Hematopoietic multipotent progenitor cell treated with erythropoietin and hydrocortisone succinate and interleukin-3 and kit ligand, for 6 days (in vitro differentiated cells): ENCODE measurements at places on chromosomes 16 and 17.

GRCh38 chr16:19424478-19424877 lies 6.8 kb downstream of the TMC5 start:
- no peak for DNase-seq

- peak; percentile 55 for DNase-seq
Measured at GRCh38 chr17:31509805-31510177, 118.3 kb downstream of the RAB11FIP4 start.

DNA sequence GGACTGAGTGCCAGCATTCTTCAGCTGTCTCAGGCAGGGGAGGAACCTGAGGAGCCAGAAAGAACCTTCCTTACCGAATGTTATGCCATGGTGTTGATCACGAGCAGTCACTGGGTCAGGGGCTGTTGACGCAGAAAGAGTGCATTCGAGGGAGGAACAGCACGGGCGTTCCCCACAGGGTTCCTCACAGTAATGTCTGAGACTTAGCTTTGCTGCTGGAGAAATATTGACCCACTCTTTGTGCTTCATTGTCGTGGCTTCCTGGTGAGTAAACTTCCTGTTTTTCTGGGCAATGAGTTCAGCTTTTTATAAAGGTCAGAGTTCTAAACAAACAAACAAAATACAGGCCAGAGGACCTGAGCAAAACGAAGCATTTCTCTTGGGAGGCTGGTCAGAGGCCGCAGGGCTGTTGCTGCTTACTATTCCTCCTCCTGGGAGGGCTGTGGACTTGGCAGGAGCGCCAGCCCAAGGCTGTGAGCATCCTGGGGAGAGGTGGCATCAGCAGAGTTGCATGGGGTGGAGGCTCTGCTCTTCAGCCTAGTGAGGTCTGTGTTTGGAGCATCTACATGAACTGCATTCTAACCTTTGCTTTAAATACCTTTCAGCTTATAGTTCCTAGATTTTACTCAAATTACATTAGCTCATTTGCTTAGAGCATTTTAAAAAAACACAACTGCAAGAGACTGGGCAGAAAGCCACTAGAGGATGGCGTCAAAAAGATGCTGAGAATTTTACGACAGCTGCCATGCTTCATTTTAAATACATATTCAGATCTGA lies 143.1 kb upstream of the CACNG5 start:
- no peak for DNase-seq

GRCh38 chr17:71757156-71757555 lies 363.7 kb upstream of the SOX9 start:
- no peak for DNase-seq

DNA sequence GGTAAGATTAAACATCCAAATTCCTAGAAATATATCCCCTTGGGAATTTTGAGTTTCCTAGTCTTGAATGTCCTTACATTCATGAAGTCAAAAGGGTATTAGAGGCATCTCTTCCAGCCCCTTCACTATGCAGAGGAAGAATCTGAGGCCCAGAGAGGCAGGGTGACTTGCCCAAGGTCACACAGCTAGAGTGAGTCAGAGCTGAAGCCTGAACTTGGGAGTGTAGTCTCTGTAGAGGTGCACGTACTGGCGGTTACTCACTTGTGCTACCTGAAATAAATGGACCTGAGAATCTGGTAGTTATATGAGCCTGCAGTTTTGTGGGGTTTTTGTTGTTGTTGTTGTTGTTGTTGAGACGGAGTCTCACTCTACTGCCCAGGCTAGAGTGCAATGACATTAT lies 164.0 kb downstream of the XYLT1 start:
- DNase-seq, result no peak

- peak; percentile 79 for DNase-seq
Measured at GRCh38 chr17:489758-490329, 137.2 kb upstream of the RPH3AL start.

DNA sequence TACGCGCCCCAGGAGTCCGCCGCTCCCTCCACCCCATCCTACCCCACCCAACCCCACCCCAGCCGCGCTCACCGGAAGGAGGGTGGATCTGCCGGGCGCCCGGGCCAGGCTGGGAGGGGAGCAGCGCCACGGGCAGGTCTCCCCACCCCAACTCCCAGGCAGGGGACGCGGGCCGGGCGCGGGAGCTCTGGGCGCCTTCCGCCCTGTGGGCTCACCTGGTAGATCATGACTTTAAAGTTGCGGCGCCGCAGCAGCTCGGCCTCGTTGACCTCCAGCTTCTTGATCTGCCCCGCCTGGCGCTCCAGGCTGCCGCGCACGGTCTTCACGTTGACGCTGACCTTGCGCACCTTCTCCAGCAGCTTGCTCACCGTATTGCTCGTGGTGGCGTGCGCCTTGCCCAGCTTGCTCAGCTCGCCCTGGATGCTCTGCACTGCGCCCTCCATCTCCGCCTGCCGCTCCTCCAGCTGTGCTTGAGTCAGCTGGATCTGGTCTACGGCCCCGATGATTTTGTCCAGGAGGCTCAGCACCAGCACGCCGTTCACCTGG lies 571 bp downstream of the CAVIN1 start:
- peak; percentile 51 for DNase-seq

GRCh38 chr16:440627-441026 lies 15.2 kb downstream of the RAB11FIP3 start:
- DNase-seq, result no peak

DNA sequence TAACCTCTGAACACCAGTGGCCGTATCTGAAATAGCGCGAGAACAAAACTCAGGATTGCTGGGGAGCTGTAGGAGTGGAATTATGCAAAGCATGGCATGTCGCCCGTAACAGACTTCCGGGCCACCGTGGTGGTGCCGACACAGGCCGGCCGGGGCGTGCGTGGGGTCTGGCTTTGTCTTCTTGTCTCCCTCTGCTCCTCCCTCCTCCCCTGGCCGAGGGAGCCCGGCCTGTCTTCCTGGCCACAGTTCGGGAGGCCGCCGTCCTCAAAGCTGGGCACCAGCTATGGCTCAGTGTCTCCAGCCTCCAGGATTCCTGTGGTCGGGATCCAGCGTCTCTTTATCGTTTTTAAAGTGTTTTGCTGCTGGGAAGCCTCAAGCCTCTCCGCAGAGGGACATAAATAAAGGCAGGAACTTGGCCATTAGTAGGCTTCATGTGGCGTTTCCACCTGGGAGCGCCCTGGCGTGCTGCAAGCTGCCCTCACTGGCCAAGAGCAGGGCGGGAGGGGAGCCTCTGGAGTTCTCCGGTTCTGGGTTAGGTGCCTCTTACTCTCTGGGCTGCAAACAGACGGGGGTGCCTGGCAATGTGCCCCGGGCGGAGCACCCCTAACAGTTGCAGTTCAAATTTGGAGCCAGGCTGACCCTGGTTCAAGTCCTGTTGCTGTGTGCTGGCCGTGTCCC lies 22.0 kb upstream of the NPTX1 start:
- no peak for DNase-seq

DNA sequence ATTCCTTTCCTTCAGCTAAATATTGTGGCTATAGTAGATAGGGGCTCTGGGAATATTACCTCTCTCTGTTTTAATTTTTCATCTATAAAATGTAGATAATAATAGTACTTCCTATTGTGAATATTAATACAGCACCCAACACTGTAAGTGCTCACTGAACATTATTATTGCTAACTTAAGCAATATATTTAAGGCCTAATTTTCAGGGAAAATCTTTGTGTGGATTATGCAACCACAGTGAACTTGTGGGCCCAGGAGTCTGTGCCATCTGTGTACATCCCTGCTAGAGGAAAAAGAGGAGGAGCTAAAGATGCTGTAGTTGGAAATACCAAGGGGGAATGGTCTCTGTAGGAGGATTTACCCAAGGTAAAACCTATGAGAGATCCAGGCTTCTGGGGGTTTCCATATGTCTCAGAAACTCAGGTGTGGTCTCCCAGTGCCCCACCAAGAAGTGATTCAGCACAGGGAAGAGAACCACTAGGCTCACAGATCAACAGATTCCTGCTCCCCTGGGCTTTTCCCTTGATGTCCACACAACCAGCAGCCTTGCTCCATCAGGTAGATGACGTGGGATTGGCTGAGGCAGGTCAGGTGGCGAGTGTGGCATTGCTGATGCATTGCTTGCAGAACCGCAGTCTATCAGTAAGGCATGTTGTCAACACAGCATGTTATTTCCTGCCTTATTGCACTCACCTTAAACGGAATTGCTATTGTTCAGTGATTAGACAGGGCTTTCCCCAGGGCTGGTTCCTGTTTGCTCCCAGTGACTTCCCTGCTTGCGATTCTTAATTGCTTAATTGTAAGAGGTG lies 1.6 kb upstream of the N4BP1 start:
- DNase-seq, result peak; percentile 40

GRCh38 chr17:68238871-68239253 lies 9.0 kb upstream of the AMZ2 start:
- DNase-seq, result no peak

DNA sequence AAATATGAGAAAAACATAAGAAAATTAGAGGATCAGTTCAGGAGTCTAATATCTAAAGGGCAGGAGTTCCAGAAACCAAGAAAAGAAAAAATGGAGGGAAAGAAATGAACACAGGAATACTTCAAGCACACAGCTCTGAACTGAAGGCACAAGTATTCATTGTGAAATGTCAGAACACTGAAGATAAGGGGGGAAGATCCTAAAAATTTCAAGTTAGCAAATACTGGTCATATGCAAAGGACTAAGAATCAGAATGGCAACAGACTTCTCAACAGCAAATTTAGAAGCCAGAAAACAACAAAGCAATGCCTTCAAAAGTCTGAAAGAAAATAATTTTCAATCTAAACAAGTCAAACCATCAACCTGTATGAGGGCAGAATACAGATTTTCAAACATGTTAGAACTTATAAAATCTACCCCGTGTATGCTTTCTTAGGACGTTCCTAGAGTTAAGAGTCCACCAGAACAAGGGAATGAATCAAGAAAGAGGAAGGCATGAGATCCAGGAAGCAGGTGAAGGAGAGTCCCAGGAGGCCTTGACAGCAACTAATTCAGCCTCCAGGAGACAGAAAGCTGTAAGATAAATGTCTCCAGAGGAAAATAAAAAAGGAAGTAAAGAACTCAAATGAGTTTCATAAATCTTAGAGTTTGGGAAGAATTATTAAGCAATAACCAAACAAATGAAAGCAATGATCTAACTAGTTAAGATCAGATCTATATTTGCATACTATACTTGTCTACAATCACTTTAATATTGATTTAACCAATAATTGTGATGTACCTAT lies 2.8 kb downstream of the BRD7 start:
- DNase-seq, result peak; percentile 20

- DNase-seq, result no peak
Measured at GRCh38 chr17:45110676-45111611, 21.4 kb downstream of the PLCD3 start.

GRCh38 chr16:12586701-12587100 lies 217.0 kb downstream of the CPPED1 start:
- DNase-seq, result no peak

DNA sequence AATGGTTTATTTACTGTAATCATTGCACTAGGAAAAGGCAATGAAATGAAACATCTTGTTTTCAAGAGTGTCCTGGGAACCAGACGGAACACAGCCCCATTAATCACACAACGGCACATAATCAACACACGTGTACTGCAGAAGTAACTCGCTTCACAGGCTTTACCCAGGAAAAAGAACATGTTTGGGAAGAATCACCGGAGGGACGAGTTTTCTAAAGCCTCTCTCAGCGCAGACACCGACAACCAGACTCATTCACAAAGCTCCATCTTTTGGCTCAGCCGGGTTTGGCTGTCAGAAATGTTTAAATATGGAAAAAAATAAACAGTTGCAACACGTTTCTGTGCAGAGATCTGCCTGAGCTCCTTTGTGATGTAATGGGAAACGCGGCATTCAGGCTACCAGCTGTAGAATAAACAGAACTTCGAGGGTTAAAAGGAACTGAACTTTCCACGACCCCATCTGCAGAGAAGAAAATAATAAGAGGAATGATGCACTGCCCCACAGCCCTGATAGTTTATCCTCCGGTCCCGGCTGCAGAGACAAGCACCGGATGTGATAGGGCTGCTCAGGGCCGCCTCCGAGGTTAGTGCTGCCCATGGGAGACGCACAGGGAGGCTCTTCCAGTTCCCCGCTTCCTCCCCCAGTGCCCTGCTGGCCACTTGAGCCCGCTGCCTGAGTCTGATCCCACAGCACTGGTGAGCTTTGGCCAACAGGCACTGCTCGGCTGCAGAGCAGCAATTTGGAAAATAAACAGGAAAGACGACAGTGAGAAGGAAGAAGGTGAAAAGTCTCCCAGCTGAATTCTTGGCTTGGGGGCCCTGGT lies 119.8 kb downstream of the HIC1 start:
- DNase-seq, result no peak

GRCh38 chr17:81735264-81736102 lies 23.4 kb downstream of the SLC25A10 start:
- DNase-seq, result peak; percentile 97

- DNase-seq, result no peak
Measured at GRCh38 chr17:75874323-75875181, 3.8 kb downstream of the TRIM47 start.

- DNase-seq, result peak; percentile 31
Measured at GRCh38 chr16:48409839-48410632, 24.8 kb upstream of the SIAH1 start.

DNA sequence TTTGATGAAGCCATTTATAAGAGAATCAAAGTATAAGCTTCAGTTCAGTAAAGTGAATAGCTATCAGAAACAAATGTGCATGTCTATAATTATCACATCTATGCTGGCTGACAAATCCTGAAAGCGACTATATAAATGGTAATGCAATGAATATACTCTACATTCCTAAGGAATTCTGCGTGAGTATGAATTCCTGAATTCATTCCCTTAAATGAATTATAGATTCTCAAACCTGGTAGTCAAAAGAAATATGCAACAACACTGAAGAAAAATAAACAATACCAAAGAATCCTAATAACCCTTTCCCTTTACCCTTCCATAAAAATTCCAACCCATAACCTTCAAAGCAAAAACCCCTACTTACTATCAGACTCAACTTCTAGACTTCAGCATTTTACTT lies 416.6 kb upstream of the PMFBP1 start:
- DNase-seq, result no peak

- DNase-seq, result peak; percentile 65
Measured at GRCh38 chr17:81741594-81742452, 29.7 kb downstream of the SLC25A10 start.

DNA sequence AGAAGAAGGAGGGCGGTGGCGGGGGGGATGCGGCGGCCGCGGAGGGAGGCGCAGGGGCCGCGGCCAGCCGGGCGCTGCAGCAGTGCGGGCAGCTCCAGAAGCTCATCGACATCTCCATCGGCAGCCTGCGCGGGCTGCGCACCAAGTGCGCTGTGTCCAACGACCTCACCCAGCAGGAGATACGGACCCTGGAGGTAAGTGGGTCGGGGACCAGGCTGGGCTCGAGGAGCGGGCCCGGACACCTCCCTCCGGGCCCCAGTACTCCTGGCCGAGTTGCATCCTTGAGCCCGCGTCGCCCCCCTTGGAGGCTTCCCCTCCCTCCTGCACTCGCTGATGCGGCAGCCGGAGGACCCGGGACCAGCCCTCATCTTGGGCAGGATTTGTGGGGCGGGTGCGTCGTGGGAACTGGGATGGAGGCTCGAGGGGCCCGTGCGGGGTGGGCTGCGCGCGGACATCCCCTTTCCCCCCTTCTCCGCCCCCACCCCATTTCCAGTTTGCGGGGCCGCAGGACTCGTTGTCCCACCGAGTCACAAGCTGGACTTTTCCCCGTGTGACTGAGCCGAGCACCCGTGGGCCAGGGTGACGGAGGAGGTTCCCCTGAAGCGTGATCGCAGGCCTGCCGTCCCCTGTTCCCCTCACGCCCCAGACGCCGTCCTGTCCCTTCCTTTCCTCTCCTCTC lies 572 bp downstream of the KSR1 start:
- DNase-seq, result peak; percentile 36

GRCh38 chr16:19753815-19754643 lies 36.0 kb downstream of the IQCK start:
- no peak for DNase-seq

- DNase-seq, result no peak
Measured at GRCh38 chr16:11393366-11393765, 48.1 kb downstream of the RMI2 start.

GRCh38 chr17:40996829-40997228 lies 2.9 kb upstream of the KRTAP3-3 start:
- DNase-seq, result no peak
